ENCODE measurements at places on chromosomes 3 and 15.

GRCh38 chr3:50520849-50521248 is 17.4 kb upstream of the CACNA2D2 start:
- DNase-seq: no peak

DNA sequence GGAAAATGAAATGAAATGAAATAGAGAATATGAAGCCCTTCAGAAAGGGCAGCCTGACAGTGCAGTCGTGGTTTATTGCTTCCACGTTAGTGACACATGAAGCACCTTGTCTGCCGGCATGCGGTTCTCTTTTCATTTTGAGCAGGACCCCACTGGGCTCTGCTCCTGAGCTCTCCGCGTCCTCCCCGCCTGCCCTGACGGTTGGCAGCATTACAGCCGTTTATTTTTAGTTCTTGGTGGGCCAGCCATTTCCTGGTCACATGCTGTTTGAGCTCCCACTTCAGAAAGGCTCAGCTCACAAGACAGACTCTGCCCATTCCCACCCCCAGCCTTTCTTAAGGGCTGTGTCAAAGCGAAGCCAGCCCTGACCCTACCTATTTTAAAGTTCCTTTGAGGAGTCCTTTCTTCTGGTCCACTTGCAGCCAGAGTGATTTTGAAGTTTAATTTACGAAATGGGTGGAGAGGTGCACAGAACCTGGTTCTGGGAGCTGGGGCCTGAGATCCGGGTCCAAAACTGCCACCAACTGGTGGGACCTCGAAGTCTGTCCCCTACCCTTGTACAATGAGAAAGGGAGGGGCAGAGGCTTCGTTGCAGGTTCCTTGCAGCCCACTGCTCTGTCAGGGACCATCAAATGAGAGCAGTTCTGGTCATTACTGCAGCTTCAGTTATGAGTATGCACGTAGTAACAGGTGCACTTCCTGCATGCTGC is 60.1 kb downstream of the MGLL start:
- DNase-seq: no peak

DNA sequence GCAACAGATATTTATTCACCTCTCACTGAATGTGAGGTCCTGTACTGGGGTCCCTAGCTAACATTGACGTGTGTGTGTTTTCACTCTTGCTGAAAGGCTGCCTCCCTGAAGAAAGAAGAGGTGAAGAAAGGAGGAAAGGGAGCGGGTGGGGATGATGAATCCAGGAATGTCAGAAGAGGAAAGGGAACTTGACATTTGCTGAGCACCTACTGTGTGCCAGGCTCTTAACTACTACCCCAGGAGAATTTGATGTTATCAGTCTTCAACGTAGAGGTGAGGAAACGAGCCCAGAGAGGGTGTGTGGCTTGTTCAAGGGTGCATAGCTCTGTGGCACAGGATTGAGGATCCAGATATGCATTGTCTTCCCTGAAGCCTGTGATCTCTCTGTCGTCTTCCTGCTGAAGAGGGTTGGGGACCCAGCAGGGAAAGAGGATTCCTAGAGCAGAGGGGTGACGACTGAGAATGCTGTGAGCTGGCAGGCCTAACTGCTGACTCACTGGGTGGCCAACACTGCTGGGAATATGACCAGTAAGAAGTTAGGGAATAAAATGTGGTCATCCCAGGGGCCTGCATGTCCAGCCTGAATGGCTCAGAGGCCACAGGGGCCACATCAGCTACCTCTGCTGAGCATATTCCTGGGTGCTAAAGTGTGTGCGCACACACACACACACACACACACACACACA is 6.6 kb upstream of the ATP2B2 start:
- DNase-seq: no peak

GRCh38 chr3:156610154-156610553 is 55.2 kb upstream of the SSR3 start:
- no peak for DNase-seq

- no peak for DNase-seq
Measured at GRCh38 chr3:17592956-17593355, 149.5 kb downstream of the TBC1D5 start.

DNA sequence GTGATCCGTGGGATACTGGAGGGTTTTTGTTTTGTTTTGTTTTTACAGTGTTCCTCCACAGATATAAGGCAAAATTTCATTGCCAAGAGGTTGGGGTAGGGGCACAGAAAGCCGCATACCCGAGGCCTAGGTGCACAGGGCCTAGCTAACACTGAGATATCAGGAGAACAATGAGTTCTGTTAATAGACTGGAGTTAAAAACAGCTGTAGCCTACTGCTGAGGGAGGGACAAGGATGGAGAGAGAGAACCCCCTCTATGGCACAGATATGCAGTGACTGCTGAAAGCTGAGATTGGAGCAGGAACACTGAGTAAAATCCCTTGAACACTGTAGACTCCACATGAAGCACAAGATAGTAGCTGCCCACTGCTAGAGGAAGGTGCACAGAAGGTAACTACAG is 53.1 kb upstream of the MAP3K13 start:
- DNase-seq: no peak

GRCh38 chr3:140830391-140830790 is 111.2 kb upstream of the SLC25A36 start:
- DNase-seq: no peak

- DNase-seq: no peak
Measured at GRCh38 chr3:102904629-102905028, 469.8 kb downstream of the ZPLD1 start.

- no peak for DNase-seq
Measured at GRCh38 chr3:183911763-183912506, 27.3 kb upstream of the PARL start.

- DNase-seq: no peak
Measured at GRCh38 chr3:114496021-114496434, 202.2 kb downstream of the TIGIT start.

GRCh38 chr3:16318176-16318575 is 53.2 kb downstream of the OXNAD1 start:
- no peak for DNase-seq

GRCh38 chr3:128343287-128344051 is 123.2 kb downstream of the DNAJB8 start:
- no peak for DNase-seq

DNA sequence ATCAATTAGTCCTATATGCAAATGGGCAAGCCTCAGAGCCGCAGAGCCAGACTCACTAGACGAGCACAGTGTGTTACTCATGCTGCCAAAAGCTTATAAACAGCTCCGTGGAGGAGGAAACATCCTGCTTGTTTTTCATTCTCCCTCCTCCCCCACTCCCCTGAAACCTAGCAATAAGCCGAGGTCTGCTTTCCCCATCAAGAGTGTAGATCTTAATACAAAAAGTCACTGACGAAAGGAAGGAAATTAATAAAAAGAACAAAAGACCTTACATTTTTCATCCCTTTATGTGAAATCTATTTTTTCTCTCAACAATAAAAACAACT is 88.5 kb downstream of the XXYLT1 start:
- DNase-seq: no peak

GRCh38 chr15:37083610-37084009 is 16.7 kb downstream of the MEIS2 start:
- DNase-seq: no peak

DNA sequence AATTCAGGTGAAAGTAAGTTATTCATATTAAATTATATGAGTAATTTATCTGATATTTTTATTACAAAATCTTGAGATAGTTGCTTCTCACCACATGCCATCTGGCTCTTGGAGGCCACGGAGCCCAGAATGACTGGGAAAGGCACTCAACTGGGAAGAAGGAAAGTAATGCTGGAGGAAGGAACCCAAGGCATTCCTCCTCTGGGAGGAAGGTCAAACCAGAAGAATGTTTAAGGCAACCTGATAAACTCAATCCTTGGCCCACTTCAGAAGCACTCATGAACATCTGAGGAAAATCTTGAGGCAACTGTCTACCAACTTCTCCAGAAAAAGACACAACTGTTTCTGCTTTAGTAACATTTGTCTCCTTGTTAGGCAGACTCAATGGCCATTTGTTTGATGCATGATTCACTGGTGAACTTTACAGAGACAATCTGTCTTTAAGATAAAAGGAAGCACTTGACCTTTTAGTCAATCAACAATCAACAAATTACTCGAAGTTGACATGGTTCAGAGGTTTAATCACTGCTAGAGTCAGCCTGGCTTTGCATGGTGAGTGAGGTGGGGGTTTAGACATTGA is 261.4 kb upstream of the MME start:
- DNase-seq: no peak

DNA sequence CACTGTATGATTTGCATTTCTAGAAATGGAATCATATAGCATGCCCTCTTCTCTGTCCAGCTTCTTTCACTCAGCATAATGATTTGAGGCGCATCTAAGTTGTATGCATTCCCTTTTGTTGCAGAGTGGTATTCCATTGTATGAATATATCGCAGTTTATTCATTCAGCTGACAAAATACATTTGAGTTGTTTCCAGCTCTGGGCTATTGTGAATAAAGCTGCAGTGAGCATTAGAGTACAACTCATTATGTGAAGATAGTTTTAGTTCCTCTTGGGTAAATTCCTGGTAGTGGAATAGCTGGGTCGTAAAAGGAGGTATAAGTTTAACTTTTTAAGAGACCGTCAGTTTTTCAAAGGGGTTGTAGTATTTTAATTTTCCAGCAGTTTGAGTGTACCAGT is 38.5 kb upstream of the POLR2M start:
- DNase-seq: no peak

DNA sequence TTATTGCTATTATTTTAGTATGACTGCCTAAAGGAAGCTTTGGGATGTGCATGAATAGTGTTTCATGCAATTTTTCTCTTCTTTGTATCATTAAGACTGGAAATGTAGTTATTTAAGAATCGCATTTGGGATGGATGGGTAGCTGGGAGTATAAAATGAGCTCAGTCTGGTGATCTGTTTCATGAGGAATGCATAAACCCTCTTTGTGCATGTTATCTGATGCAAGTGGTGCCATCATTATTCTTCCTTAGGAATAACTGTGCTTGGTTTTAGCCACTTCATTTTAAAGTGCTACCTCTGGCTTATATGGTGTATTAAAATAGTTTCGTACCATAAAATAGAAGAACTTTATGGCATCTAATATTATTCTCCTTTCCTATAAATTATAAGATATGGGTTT is 535.6 kb downstream of the GRM7 start:
- DNase-seq: no peak

DNA sequence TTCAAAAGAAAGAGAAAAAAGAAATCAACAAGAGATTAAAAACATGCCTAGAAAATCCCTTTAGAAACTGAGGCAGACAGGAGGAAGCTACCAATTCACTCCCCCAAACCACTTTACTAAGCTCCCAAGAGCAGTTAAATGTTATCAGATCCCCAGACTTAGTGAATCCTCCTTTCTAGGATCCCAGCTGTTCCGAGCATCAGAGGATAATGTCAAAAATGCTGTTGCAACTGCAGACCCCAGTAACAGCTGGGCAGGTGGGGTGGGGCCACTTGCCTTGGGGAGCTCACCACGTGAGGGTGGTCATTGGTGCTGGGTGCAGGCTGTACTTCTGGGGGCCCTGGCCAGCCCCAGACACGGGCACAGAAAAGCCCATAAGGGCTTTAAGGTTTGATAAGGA is 9.1 kb downstream of the POMGNT2 start:
- no peak for DNase-seq

GRCh38 chr3:38354588-38355330 is 8.2 kb downstream of the XYLB start:
- no peak for DNase-seq

GRCh38 chr3:132253262-132253878 is 63.8 kb upstream of the ACP3 start:
- DNase-seq: no peak

Measured in cortex of kidney (tissue), 1 donor.